ENCODE measurements at places on chromosomes 4 and X.

DNA sequence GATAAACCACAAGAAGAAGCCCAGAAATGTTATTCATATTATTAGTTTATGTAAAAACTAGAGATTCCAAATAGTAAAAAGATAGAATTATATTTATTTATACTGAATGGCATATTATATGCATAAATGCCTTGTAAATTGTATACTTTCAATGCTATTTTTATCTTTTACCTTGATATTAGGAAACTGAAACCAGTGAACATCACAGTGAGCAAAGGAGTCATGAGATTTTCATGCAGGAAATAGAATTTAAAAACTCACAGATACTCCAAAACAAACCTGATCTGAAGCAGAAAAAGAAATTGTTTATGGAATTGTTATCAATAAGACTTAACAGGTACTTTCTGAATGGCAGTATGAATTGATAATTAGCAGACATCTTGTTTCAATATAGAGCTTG, 207.3 kb upstream of the CENPE start:
- no peak for DNase-seq

DNA sequence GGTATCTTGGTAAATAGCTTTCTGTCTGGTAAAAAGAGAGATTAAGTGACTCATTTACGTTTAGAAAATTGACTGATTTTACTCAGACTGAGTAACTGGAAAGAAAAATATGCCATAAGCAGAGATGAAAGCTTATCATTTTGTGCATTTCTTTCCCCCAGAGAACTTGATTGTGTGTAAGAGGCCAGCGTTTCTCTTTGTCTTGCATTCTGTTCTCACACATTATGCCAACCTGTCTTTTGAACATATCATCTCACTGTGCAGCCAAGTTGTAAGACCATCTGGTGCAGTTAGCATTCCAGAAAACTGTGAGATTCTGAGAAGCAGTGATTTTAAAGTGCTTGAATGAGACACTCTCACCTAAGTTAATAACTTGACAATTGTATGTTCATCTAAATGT, 651.3 kb downstream of the TECRL start:
- DNase-seq, result no peak

- no peak for DNase-seq
Measured at GRCh38 chr4:159598602-159599001, 495.7 kb downstream of the RAPGEF2 start.

DNA sequence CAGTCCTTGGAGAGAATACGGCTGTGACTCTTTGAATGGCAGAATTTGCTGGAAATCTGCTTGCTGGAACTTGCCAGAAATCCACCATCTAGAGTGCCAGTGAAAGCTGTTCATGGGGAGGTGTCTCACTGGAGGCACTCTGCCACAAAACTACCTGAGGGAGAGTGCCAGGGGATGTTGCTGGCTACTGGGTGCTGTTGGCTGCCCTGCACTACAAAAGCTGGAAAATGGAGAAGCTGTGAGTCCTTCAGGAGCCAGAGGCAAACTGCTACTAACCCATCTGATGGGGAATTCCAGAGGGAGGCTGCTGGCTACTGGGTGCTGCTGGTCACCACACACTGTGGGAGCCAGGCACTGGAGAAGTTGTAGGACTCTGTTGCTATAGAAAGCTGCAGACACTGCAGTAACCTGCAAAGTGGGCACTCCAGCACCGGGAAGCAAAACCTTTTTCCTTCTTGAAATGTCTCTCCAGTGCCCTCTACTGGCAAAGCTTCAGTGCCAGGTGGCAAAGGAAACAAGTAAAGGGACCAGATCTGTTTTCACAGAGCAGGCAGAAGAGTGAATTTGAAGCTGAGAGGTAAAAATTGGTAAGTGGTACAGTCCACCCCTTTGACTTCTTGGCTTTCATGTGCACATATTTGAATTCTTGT, 47.8 kb upstream of the HSD17B10 start:
- DNase-seq, result peak; percentile 10

- DNase-seq, result no peak
Measured at GRCh38 chrX:39202641-39203040, 401.4 kb downstream of the MID1IP1 start.

All from progenitor cell of endocrine pancreas (in vitro differentiated cells).